Activated T-helper 9 cell treated with anti-CD3 and anti-CD28 coated beads, Interleukin-2, amount 50 U/mL, for 16 hours (primary cell): ENCODE measurements at places on chromosomes 4 and X.

DNA sequence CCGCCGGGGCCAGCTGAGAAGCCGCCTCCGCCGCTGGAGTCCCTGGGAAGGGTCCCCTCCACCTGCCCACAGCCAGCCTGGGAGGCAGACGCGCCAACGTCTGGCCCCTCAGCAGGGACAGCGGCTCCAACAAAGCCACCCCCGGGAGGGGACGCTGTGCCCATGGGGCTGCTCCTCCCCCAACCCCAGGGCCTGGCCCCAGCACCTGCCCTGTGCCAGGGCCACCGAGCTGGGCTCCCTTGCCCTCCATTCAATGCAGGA is 6.1 kb upstream of the HMX1 start:
- no peak for DNase-seq

GRCh38 chrX:12878536-12878935 is 11.7 kb downstream of the TLR7 start:
- DNase-seq: no peak

DNA sequence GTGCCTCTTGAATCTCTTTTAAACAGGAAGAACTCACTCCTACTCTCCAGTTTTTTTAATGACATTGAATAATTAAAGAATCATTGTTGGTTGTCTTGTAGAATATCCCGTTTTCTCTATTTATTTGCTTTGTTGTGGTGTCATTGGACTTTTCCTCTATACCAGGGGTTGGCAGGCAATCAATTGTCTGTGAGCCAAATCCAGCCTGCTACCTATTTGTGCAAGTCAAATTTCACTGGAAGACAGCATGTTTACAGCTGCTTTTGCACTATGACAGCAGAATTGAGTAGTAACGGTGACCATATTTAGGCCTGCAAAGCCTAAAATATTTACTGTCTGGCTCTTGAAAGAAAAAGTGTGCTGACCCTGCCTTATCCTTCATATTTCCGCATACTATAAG is 34.8 kb downstream of the POLA1 start:
- DNase-seq: no peak

GRCh38 chr4:24632011-24632410 is 47.7 kb upstream of the DHX15 start:
- no peak for DNase-seq

DNA sequence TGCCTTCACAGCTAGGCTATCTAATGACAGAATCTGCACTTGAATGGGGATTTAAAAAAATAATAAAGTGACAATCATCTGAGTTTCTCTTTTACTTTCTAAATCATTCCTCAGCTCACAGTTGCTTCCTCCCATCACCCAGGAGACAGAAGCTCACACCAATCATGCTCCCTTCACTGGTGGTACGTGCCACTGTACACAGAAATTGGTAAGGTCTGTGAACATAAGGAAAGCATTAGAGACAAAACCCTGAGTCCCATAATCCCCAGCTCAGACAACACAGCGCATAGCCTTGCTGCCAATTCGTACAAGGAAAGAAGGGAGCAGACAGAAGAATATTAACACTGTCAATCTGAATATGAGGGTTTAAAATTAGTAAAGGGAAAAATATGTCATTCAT is 133.1 kb downstream of the IDS start:
- DNase-seq: no peak

GRCh38 chrX:45264865-45265264 is 64.2 kb upstream of the DIPK2B start:
- DNase-seq: no peak

DNA sequence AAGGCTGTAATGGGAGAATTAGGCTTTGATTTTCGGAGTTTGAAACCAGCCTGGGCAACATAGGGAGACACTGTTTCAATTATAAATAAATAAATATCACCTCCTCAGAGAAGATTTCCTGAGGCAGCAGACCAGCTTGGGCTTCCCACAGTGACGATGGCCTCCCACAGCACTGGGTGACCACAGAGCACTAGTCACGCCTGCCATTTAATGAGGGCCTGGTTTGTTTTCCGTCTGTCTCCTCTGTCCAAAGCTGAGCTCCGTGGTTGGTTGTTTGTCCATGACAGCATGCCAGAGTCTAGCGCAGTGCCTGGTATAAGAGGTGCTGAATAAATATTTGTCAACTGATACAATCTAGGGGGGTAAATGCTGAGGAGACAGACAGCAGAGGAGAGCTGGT is 10.4 kb upstream of the PDGFRA start:
- no peak for DNase-seq

DNA sequence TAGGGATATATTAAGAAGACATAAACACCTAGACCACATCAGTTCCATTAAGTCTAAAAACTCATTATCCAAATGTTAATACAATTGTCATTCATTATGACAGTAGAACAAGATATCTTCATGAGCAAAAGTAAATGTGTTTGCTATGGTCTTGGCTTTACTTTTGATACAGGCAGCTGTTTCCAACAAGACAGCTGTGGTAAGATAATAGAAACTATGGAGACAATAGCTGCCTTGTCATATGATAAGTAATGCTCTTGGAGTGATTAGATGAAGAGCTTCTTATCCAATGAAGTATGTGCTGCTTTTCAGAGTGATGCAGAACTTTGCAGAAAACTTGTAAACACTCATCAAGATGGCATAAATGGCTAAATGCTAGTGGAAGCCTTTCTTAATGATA is 1066.0 kb downstream of the FSTL5 start:
- no peak for DNase-seq

DNA sequence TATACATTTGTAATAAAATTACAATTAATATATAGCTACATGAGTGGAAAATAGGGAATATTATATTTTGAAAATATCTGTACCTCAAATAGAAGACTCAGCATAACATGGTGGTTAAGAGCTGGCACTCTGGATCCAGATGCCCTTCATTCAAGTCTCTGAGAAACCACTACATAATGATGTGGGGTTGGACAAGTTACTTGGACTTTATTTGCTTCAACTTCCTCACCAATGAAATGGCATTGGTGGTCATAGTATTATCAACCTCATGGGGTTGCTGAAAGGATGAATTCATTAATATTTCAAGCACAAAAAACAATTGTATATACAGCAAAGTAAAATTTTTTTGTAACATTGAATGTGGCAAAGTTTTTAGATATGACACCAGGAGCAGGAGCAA is 46.4 kb upstream of the UGT2B7 start:
- no peak for DNase-seq

GRCh38 chr4:39730072-39730471 is 32.1 kb downstream of the UBE2K start:
- DNase-seq: no peak

- no peak for DNase-seq
Observed at GRCh38 chrX:7202206-7202605, 54.3 kb upstream of the PUDP start.

- DNase-seq: no peak
Observed at GRCh38 chrX:11196476-11196875, 85.3 kb downstream of the HCCS start.

DNA sequence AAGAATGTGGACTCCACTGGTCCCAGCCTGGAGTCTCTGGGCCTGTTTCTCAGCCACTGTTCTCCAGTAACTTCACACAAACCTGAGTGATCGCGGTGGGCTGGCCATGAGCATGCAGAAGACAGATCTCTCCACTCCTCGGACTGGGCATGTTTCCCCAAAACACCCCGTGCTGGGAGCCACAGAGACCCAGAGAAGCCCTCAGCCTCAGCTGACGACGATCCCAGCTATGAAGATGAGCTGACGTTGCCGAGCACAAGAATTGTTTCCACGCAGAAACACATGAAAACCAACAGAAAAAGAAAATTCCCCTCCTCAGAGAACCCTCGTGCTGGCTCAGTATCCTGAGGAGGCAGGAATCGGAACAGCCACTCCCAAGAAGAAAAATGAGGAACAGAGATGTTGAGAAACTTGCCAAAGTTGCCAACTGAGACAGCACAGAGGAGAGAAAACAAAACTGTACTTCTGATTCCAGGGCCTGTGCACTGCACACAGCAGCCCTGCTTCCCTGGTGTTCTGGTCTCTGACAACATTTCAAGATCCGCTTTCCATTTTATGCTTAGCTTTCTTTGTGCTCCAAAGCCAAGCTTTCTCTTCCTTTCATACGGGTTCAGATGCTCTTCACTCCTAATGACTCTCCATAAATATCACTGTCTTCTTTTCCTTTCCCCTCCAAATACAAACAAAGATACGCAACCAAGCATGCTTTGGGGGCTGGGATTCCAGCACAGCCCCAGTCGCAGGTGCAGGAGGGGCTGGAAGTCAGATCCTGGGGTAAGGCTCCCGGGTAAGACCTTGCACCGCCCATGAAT is 81.4 kb downstream of the IRF2 start:
- DNase-seq: no peak

DNA sequence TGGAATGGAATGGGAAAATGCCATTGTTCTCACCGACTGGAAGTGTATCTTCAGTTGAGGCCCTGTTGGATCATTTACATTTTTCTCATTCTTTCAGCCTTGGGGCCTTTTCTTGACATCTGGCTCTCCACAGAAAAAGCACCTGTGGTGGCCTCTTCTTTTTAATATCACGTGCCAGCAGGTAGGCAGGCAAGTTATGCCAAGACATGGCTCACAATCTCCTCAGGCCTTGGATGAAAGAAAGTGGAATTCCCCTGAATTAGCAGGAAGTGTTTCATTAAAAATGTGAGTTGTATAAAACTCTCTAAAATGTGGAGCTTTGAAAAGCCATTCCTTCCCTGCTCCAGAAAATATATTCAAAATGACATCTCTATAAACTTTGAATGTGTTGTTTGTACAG is 122.1 kb downstream of the FRAS1 start:
- no peak for DNase-seq

DNA sequence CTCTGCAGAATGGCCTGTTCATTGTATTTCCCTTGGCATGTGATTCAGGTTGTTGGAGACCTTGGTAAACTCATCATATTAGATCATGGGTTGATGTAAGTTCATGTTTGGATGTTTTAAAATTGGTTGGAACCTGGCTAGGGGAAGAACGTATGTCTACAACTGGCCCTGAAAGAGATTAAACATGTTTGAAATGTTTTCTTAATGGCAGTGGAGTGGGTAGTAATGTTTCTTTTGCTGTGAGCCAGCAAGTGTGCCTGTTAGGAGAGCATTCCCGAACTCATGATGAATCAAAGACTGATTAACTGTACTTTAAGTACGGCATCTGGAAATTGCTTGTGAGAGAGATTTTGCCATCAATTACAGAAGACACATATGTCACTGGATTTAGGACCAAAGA is 44.5 kb upstream of the SLC4A4 start:
- no peak for DNase-seq

DNA sequence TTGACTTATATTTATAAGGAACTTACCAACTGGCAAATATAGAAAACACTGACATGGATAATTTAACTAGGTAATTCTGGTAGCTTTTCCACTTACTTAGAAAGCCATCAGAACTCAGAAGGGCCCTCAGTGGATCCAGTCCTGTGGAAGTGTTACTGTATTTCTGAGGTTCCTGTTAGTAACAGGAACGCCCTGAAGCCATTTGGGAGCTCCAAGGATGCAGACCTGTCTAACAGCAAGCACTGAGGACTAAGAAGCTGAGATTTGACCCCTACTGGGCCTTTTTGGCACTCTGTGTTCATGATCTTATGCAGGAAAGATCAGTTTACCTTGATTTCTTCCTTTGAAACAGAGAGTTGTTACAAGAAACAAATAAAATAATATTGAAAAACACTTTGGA is 46.0 kb upstream of the TLL1 start:
- no peak for DNase-seq

- no peak for DNase-seq
Observed at GRCh38 chr4:46073778-46074177, 50.1 kb downstream of the GABRG1 start.

DNA sequence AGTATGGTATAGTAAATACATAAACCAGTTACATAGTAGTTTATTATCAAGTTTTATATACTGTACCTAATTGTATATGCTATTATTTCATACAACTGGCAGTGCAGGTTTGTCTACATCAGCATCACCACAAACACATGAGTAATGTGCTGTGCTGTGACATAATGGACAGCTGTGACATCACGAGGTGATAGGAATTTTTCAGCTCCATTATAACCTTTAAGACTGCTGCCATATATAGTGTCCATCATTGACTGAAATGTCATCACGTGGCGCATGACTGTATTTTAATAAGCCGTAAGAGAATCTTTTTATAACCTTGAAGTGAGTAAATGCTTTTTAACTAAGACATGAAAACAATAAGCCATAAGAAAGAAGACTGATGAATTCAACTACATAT is 44.8 kb upstream of the ANK2 start:
- DNase-seq: no peak

GRCh38 chrX:63740382-63740781 is 44.6 kb downstream of the ARHGEF9 start:
- no peak for DNase-seq

DNA sequence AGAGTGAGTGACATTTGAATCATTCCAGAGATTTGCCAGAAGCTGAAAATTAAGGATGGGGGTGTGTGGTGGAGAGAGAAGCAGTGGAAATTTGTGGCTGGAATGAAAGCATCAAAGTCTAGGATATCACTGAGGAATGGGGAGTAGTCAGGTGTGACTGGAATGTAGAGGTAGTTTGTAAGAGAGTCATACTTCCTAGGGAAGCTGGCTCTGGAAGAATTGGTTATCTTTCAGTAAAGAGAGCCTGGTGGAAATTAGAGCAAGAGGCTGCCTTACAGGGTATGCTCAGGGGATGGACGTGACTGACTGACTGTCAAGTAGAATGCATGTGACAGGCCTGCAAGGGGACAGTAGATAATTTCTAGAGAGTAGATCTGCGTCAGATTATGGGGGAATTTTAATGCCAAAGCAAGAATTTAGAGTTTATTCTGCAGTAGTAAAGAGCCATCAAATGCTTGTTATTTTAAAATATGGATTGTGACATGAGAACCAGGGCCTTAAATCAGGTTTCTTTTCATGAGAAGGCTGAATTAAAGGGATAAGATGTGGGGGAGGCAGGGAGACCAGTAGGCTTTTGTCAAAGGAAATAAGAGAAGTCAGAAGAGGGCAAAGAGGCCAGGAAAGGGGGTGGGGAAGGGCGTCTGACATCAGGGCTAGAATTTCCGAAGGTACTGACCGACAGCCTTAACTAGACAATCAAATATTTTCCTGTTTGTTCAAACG is 109.9 kb downstream of the AFF1 start:
- no peak for DNase-seq

DNA sequence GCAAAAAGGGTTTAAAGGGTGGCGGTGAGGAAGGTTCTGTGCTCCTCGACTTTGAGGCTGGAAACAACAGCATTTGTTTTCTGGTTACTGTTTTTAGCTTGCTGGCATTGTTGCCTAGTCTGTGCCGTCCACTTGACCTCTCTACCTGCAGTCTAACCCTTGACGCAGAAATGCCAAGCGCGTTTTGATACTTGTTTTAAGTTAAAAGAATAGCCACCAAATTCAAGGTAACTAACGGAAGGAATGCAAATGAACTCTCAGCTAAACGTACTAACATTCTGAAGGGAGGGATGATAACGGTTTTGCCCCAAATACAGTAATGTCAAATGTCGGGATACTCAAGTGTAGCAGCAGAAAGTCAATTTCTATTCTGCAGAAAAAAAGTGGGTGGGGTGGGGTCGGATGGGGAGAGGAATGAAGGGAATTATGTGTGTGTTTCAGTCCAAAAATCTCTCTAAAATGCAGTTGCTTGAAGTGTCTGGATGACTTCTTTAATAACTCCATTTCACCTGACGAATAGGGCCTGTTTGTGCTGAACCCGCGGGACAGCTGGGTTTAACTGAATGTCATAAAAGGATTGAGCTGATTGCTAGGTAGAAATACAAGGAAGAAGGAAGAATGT is 3.4 kb upstream of the NKX6-1 start:
- no peak for DNase-seq

- DNase-seq: no peak
Observed at GRCh38 chrX:39903937-39904336, 193.8 kb downstream of the BCOR start.
